SW480 (cell line): ENCODE measurements at places on chromosomes 1 and 21.
A peak's percentile ranks its signal among the peaks of the same experiment; 100 is the strongest.

GRCh38 chr21:25503981-25504380 is 103.3 kb downstream of the MRPL39 start:
- DNase-seq = no peak

- peak; percentile 97 for DNase-seq
These were observed at the start of gene CREB3L4 for GRCh38 chr1:153967107-153967999. CREB3L4 (plus strand) TSS chr1:153967902; CDS start chr1:153968526, 624 bp downstream.

DNA sequence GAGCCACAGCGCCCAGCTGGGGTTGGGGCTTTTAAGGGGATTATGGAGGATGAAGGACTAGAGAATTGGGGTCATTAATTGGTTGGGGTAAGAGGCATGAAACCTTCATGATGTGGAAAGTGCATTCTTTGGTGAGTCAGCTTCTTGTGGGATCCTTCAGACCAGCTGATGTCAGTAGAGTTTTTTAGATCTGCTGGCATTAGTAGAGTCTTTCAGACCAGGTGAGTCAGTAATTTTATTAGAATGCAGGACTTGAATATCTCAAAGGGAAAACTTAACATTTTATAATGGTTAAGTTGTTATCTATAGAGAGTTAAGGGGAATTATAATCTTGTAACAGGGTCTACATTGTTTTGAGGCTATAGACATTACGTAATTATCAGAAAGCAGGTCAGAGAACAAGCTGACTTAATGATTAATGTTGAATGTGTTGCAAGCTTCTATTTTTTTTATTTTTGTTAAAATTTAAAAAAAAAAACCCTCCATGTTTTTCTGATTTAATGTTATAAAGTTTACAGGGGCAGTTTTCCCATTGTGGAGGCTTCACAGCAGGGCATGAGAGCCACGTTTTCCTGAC is 160.9 kb upstream of the FMN2 start:
- no peak for DNase-seq

- DNase-seq = no peak
These were observed 44.7 kb downstream of the SLC44A3 start for GRCh38 chr1:94864821-94865220.

GRCh38 chr1:182143825-182144645 is 82.5 kb upstream of the ZNF648 start:
- DNase-seq = no peak

- no peak for DNase-seq
These were observed 6.8 kb upstream of the INAVA start for GRCh38 chr1:200887772-200888348.

GRCh38 chr1:203039609-203040512 is 13.6 kb downstream of the PPFIA4 start:
- no peak for DNase-seq

DNA sequence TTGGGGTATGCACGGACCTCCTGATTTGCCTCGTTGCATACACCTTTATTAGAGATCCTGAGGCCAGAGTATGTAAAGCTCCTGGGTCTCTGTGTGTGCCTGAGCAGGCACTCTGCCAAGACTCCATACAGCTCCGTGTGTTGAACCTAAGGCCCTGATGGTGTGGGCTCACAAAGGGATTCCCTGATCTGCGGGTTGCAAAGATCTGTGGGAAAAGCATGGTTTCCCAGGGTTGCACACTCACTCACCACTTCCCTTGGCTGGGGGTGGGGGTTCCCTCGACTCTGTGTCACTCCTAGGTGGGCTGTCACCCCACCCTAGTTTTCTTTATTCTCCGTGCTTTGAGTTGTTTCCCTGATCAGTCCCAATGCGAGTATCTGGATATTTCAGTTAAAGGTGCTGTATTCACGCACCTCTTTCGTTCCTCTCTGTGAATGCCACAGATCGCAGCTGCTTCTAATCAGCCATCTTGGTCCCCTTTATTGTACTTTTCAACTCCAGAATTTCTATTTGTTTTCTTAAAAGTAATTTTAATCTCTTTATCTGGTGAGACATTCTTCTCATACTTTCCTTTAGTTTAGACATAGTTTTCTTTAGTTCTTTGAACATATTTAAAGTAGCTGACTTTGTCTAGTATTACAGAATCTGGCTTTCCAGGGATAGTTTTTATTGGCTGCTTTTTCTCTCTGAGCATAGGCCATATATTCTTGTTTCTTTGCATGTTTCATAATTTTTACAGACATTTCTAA is 39.0 kb upstream of the F3 start:
- DNase-seq = peak; percentile 40

DNA sequence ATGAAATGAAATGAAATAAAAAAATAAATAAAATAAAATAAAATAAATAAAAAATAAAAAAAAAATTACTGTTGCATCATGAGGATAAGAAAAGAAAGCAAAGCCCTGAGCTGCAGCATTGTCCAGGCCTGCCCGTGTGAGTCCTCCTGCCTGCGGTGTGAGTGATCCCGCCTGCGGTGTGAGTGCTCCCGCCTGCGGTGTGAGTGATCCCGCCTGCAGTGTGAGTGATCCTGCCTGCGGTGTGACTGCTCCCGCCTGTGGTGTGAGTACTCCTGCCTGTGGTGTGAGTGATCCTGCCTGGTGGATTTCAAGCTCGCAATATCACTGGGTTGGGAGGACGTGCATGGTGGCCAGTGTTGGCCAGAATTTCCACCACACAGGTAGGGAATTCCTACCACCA is 22.4 kb upstream of the PTTG1IP start:
- DNase-seq = no peak

GRCh38 chr1:226945858-226946245 is 5.8 kb downstream of the COQ8A start:
- no peak for DNase-seq

DNA sequence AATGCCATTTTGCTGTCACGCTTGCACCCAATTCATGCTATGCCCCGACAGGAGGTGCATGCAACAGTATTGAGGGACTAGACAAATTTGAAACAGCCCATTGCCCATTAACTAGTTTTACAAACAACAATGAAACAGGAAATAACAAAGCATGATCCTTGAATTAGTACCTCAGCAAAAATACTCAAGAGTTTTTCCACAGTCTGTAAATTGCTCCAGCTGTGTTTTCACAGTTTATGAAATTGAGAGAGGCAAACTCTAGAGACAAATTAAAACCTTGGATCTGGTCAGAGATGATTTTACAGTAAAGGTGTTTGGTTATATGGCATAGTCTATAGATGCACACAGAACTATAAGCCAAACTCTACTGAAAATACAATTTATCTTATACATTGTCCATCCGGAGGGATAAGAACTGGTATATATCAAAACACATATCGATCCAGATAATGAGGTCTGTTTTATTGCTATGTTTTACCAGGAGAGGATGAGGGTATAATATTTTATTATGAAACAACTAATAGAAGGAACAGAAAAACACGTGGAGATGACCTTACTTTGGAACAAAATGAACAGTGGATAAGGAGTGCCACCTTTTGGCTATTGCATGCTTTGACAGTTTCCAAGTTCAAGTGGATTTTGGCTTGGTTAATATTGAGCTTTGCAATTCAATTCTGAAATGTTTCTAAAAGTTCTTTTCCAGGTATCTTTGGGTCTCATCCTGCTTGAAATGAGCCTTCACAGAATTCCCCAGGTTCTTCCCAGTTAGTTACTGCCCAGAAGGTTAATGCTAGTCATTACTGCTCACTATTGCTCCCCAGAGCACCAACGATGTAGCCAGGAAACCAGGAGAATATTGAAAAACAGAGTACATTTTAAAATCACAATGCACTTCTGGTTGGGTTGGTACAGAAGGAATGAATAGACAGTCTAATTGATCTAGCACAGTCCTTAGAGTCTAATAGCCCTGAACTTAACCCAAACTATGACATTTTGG is 45.7 kb downstream of the ZC3H11B start:
- DNase-seq = peak; percentile 54

- no peak for DNase-seq
These were observed 12.7 kb downstream of the F3 start for GRCh38 chr1:94528826-94529225.

DNA sequence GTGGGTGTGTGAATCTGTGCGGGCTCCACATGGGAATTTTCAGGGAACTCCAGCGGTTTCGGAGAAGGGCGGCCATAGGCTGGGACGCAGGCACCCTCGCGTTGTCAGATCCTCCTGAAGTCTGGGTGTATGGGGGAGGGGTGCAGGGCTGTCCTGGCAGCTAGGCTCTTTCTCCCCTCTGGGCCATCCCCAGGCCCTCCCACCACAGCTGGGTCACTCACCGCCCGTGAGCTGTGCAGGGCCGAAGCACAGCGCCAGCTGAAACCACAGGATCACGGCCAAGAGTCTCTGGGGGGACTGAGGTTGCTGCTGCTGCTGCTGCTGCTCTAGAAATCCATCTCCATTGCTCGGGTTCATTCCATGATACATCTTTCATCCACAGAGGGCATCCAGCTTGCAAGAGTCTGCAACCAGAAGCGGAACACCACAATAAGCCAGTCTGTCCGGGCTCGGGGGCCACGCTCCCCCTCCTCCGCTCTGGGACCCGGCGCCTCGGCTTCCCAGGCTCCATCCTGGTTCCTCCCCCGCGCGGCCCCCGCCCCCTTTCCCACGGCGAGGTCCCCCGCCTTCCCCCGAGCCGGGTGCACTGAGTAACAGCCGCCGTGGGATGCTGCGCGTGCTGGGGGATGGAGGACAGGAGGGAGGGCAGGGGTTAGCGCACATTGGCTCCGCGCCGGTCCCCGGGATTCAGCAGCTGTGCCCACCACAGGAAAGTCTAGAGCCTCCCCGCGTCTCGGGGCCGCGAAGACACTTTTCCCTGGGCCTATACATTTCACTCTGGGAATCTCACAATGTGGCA is 720 bp downstream of the SUSD4 start:
- peak; percentile 31 for DNase-seq
